H9 (cell line): ENCODE measurements at places on chromosomes 7 and 10.

- peak; percentile 34 for DNase-seq
Observed at GRCh38 chr10:86254081-86254480, 112.5 kb downstream of the GRID1 start.

DNA sequence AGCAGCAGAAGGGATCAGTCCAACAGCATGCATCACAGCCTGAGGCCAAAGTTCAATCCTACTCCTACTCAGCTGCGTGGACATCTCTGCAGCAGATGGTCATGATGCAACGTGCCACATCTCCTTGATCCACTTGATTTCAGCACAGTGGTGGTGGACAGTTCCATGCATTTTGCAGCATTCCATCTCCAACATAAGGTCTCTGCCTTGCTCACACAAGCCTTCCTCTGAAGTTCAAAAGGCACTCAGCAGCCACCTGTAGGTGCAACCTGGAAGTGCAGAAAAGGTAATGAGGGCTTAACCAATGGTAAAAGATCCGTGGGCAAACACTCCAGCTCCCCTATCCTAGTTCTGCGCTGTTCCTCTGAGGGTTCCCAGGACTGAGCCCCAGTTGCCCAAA lies 57.5 kb upstream of the CHCHD3 start:
- DNase-seq = peak; percentile 81

- no peak for DNase-seq
Observed at GRCh38 chr7:4607311-4607729, 74.8 kb upstream of the FOXK1 start.

DNA sequence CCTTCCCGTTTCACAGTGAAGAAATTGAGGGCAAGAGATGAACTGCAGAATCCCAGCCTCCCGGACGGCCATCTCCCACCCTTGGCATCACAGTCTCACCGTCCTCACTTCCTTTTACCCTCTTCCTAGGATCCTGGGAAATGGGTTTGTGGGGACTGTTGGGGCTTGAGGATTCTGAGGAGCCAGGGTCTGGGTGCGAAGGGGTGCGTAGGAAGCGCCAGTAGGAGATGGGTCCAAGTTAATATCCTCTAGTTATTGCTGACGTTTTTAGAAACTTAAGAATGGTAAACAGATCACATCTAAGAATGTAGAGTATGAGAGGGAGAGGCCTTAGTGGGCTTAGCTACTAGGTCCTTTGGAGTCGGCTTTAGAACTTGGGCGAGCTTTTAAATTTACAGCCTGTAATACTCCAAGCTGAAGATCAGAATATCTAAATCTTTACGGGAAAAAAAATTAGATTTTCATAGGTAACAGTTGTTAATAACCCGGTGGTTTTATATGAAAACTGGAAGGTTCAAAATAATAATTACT lies 696 bp downstream of the MALSU1 start:
- no peak for DNase-seq

DNA sequence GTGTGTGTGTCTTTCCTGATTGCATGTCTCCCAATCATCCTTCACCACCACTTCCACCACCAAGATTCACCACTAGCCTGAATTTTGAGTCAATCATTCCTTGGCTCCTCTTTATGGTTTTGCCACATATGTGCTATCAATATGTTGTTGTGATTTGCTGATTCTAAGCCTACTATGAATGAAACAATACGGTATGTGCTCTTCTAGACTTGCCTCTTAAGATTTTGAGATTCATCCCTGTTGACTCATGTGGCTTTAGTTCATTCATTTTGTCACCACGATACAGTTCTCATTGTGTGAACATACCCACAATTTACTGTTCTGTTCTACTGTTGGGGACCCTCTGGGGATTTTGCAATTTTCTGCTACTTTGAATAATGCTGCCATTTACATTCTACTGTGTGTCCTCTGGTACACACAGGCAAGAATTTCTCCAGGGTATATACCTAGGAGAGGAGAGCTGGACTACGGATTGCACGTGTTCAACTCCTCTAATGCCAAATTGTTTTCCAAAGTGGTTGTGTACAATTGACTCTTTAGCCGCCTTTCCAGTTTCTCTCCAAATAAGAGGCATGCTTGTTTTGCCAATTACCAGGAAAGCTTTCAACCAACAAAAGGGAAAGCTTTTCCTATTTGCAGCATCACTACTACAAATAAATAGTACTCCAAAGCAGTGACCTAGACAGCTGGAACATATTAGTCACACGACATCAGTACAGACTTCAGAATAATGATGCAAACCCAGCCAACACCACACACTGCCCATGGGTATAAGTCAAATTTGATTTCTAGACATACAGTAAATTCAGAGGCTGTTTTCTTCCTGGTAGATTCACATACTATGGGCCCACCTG lies 30.0 kb downstream of the SGMS1 start:
- no peak for DNase-seq

DNA sequence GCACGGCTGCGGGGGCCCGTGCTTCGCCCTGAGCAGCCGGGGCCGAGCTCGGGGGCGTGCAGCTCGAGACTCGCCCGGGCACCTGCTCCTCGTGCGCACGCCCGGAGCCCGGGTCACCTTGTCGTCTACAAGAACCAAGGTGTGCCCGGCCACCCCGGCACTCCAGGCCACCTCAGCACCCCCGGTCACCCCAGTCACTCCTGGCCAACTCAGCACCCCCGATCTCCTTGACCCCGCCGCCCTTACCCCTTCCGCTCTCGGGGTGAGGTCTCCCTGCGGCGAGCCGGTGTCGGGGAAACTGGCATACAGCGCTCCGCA lies 268 bp upstream of the IGFBP3 start:
- no peak for DNase-seq

DNA sequence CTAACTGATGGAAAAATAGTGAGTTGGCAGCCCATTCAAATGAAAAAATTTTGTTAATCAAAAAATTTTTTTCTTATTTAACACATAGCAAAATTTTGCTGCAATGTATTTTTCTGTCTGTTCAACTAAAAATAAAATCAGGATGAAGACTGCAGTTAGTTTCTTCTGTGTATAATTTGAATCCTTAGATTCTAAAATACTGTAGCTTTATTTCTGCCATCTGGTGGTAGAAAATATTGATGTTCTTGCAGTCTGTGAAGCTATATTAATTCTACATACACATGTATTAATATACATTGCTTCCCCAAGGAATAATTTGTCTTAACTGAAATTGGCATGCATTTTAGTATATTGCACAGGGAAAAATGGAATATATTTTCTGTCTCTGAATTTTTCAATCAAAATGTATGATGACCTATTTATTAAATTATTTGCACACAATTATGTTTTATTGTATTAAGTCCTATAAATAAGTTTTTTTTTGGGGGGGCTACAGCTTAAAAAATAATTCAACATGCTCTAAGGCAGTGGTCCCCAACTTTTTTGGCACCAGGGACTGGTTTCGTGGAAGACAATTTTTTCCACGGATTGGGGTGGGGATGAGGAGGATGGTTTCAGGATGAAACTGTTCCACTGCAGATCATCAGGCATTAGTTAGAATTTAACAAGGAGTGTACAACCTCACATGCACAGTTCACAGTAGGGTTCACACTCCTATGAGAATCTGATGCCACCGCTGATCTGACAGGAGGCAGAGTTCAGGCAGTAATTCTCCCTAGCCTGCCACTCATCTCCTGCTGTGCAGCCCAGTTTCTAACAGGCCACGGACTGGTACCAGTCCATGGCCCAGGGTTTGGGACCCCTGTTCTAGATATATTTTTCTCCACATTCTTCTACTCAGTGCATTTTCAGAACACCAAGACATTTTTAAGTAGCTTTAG lies 119.4 kb downstream of the GNAT3 start:
- DNase-seq = no peak

DNA sequence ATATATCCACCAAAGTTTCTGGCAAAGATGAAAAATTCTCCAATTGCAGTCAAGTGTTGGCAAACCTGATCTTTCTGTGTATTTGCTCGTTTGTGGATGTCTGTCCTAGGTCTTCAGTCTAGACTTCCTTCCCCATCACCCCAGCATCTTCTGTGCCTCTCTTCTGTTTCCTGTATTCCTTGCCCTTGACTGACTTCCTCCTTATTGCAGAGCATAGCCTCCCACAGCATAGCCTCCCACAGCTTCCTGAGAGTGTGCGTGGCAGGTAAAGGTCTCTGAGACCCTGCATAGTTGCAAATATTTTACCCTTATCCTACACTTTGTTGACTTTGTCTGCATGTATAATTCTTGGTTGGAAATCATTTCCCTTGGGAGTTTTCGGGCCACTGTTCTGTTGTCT lies 18.4 kb downstream of the SLC18A2 start:
- DNase-seq = no peak

GRCh38 chr7:32167256-32167655 lies 97.0 kb upstream of the PDE1C start:
- no peak for DNase-seq

- DNase-seq = no peak
Observed at GRCh38 chr10:88437411-88437810, 145.7 kb downstream of the RNLS start.

DNA sequence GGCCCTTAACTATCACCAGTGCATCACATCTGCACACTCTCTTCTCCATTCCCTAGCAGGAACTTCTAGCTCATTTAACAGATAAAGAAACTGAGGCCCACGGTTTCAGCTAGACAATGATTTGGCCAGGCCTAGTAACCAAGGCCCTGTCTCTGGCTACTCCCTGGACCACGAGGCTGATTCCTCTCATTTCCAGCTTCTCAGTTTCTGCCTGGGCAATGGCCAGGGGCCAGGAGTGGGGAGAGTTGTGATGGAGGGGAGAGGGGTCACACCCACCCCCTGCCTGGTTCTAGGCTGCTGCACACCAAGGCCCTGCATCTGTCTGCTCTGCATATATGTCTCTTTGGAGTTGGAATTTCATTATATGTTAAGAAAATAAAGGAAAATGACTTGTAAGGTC lies 13.5 kb downstream of the AQP1 start:
- DNase-seq = no peak

GRCh38 chr10:72272689-72273409 lies 875 bp upstream of the DDIT4 start:
- peak; percentile 93 for DNase-seq

- DNase-seq = no peak
Observed at GRCh38 chr7:13035233-13035632, 347.8 kb downstream of the ARL4A start.

DNA sequence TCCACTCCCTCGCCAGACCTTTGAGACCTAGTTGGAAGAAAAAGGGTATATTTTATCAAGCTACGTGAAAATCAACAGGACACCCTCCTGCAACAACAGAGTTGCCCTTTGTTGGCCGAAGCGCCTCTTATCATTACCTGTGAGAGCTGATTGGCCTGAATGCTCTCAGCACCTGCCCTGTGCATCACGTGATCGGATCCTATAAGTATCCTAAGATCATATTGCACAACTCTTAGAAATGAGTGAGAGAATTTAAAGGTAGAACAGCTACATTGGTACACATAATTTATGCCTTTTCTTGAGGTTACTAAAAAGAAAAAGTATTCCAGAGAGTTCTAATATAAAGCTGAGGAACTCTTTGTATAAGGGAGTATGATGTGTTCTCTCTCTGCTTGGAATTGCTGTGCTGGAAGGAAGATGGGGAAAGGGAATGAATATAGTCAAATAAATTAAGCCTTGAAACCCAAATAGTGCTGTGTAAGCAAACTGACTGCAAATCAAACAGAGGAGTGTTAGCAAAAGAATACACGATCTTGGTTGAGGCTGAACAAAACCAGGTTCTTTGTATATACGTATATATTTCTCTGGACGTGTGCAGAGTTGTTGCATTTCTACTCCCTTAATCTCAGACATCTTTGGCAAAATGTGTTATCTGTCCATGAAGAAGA lies 69.3 kb downstream of the LRRC4 start:
- DNase-seq = no peak

DNA sequence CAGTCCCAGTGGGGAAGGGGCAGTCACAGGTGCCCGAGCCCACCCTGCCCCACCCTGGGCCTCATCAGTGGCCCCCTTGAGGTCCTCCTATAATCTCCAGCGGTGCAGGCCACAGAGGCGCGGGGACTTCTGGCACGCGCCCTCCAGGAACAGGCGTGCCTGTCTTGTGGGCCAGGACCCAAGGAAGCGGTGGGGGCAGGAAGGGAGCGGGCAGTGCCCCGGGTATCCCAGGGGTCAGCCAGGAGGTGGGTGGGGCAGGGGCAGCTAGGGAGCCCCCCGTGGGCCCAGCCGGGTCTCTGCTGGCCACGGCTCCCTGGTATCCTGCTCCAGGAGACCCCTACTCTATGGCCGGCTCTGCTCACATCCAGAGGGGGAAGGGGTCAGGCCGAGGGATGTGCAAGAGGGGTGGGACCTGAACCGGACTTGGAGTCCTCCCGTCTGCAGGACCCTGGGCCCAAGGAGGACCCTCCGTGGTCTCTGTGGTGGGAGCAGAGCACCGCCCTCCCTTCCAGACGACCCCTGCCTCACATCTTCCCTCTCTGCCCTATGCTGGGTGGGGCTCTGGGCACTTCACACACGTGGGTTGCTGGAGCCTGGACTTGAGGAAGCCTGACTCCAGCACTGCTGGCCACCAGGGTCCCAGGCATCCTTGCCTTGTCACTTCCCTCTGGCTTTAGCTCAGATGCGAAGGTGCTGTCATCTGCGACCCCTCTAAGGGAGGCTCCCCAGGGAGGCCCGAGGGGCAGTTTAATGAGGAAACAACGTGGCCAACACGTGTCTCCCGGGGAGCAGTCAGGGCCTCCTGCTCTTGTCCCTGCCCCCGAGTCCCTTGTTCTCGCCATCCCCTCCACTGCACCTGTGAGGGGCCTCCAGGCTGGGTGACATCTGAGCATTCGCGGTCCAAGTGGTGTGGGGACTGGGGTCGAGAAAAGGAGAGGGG lies 18.3 kb upstream of the GRIFIN start:
- DNase-seq = no peak

DNA sequence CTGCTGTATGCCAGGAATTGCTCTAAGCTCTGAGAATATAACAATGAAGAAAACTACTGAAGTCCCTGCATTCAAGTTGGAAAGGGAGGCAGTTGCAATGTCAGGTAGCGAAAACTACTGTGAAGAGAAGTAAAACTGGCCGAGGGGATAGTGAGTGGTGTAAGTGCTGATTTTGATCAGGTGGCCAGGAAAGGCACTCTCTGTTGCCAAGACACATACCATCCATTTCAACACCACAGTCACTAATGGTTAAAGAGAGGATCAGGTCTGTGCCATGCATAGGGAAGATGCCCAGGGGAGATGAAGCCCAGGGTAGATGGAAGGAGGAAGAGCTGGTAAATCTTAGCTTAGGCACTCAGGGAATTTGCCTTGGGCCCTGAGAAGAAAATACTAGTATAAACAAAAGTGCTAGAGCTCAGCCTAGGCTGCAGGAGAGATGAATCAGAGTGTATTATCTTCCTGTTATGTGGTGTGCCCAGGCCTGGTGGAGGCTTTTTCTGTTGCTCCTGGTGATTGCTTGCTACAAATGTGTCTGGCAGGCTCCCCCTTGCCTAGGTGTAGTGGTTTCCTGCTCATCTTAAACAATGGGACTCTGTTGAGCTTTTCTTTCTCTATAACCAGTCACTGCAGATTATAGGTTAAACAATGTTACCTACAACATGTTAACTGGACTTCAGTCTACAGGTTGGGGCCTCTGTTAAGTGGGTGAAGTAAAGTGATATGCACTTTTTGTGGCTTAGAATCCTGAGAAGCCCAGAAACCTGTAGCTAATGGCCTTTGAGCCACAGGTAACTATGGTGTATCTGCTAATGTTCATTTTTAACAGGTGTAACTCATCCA lies 125.5 kb downstream of the LRRC4 start:
- no peak for DNase-seq
